ENCODE measurements at places on chromosomes 2 and 18.

- DNase-seq: no peak
Observed at GRCh38 chr2:112164876-112165275, 26.7 kb downstream of the FBLN7 start.

DNA sequence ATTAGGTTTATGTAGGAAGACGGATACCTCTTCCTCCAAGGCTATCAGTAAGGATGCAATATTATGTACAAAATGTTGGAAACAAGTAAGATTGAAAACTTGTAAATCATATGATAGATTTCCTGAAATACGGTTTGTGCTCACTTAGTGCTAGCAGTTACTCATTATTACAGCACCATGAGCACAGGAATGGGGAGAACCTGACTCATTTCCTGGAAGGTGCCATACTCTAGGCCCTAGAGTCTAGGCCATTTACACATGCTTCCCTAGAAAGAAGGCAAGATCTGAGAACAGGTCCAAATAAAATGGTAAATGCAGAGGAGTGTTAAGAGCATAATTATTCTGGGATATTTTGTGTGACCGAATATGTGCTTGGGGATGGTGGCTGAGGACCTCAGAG, 467.7 kb upstream of the CELF4 start:
- DNase-seq: no peak

GRCh38 chr2:7378591-7378990, 461.4 kb downstream of the RNF144A start:
- no peak for DNase-seq

DNA sequence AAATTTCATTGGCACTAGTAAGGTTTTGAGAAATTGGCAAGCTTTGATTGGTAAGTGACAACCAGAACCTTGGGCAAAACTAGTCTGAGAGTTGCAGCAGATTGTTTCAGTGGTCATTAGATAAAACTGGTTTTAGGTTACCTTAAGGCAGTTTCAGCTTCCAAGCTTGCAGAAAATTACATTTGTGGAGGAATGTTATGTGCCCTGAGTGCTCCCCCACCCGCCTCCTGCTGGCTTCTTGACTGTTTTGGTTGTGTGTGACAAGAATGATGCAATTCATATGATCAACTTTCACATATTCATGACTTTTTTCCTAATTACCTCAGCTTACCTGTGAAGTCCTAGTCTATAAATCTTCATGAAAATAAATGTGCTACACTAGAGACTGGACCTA, 599.5 kb upstream of the ZNF804A start:
- DNase-seq: no peak

DNA sequence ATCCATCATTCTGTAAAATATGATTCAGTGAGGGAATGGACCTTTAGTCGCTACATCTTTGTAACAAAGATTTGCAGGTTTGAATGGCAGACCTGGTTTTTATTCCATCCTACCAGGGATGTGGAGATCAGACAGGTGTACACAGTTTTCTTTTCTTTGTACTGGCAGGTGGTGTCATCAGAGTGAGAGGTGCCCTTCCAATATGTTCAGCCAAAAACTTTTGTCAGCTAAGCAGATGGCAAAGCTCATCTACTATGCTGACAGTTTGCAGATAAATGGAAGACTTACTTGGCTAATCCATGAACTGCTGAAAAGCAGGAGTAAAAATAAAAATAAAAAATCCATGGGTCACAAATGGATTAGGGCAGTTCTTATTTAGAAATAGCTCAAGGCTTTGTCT, 185.5 kb upstream of the DOK6 start:
- DNase-seq: no peak
